PC-9 (cell line): ENCODE measurements at places on chromosomes 7 and 10. TPM values are rescaled to one million over a fixed set of nuclear protein-coding genes. Genes with fewer than 3 reads are reported as not detected.
A peak's percentile ranks its signal among the peaks of the same experiment; 100 is the strongest.

The MDFIC gene
- 38.9 and 39.8 TPM in 2 replicates for total RNA-seq

The CFAP46 gene
- not detected in 2 replicates for total RNA-seq

The KEL gene
- total RNA-seq: 0.46 TPM in 1 of 2 replicates, not detected in the other

DNA sequence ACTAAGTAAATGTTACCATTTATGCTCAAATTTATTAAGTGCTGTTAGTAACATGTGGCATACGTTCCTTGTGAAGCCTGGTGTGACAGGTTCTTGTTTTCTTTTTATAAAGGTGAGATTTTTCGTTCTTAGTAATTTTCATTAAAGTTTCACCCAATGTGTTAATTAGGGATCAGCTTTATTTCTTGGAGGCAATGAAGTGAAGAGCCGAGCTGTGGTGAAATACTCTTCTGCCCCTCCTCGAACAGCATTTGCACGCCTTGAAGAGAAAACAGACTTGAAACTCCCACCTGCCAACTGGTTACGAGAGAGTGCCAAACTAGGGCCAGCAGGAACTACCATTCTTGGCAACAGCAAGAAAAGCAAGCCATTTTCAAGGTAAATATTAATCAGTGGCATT, 1.5 kb downstream of the EDRF1 start:
- DNase-seq: no peak

DNA sequence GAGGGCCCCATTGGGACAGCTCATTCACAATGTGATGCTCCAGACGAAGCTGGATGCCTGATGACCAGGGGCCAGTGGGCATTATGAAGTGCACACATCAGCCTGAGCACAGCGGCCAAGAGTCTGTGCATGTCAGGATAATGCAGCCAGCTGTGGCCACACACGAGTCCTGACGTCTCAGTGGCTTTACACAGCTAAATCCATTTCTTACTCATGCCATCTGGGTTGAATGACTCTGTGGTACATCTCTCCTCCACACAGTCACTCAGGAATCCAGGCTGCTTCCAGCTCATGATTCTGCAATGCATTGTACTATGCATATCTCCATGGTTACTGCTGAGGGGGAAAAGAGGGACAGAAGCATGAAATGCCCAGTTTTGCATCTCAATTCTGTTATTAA, 123.6 kb downstream of the PRLHR start:
- DNase-seq: no peak

DNA sequence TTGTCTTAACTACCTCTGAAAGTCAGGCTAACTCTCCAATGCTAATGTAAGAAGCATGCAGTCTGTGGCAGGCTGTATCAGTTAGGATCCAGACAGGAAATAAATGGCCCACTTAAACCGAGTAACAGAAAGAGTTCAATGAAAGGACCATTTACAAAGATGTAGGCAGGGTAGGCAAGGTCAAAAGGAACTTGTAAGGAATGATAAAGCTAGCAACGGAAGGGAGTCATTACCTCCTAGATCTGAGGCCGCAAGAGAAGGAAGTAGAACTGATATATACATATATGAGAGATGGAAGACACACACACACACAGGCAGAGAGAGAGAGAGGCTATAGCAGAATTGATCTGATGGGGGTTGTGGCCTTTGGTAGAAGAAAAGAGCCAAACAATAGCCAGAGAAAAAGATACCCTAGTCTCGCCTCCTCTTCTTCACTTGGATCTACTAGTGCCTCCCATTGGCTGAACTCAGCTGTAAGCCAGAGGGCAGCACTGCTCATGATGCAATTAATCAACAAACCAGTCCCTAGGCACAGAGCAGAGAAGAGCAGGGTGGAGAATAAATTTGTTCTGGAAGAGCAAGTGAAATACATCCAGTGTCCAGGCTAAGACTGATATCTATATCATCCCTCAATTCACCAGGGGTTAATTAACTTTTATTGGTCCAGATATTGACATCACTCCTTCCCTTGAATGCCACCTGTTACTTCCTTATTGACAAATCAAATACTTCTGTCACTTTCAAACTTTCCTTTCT, 91.2 kb downstream of the LSMEM1 start:
- DNase-seq: no peak

DNA sequence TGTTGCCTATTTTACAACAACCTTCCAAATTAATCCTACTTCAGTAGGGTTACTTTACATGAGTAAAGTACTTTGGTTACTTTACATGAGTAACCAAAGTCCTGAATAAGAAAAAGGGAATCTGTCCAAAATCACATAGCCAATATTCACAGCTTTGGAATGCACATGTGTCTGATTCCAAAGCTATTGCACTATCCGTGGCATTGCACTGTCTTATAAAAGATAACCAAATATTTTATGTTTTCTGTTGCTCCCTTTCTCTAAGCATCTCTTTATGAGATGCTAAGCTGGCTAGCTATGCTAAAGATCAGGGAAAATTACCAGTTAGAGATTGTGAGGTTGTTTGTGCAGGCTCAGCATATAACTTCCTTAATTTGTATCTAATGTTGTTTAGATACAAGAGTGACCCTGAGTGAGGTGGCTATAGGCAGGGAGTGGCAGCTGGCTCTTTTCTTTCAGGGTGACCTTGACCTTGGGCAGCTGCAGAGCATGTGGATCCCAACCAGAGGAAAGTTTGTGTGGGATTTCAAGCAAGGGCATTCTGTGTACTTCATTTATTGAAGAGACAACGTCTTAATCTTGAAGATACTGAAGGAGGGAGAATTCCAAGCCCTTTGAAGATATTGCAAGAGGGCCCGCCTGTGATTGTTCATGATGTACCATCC, 366.1 kb upstream of the ANKRD30A start:
- no peak for DNase-seq

GRCh38 chr10:65313406-65313805, 1612.4 kb upstream of the LRRTM3 start:
- DNase-seq: no peak

- peak; percentile 30 for DNase-seq
Observed at GRCh38 chr10:29142516-29143314, 146.2 kb upstream of the LYZL1 start.

- no peak for DNase-seq
Observed at GRCh38 chr7:26319636-26320035, 28.0 kb downstream of the SNX10 start.

GRCh38 chr10:30467651-30468338, 33.8 kb downstream of the MAP3K8 start:
- DNase-seq: no peak

DNA sequence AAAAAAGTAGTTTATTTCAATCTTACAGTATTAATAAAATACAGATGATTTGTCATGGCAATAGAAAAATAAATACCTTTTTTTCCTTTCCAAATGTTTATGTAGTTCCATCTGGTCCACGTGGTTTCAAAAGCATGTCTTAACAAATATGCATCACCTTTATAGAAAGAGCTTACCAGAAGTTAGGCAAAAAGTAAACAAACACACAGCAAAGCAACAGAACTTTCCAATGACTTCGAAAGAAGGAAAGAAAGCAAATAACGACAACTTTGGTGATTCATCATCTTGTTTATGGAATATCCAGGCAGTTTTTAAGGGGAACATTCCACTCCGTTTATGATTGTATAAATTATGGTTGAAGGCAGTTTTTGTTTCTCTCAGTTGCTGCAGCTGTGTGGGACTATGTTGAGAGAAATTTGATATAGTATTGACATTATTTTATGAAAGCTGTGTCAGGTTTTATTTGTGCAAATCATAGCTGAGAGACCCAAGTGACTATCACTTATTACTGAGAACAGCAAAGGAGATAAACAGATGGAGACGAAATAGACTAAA, 203.1 kb downstream of the CDC14C start:
- no peak for DNase-seq

GRCh38 chr7:66207540-66207939, 2.4 kb downstream of the TPST1 start:
- DNase-seq: no peak

DNA sequence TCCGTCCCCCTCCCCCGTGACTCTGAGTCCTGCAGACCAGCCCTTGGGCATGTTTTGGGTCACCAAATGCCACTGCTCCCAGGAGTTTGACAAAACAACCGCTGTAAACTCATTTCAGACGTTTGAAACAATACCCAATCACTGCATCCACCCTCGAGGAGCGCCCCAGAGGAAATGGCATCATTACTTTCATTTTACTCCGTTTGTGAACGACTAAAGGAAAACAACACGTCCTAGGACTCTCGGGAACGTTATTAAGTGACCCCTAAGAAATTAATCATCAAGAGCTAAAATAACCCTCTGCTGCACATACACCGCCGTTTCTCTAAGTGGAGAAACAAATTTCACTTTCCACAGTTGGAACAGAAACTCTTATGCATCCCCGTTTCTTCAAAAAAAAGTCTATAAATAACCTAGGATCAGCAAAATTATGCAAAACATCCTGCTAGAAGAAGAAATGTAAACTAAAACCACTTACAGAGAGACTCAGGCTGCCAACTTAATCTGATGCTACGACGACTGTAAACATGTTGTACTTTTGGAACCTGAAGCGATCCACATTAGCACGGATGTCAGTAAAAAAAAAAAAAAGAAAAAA, 109.9 kb upstream of the EFCAB10 start:
- no peak for DNase-seq

GRCh38 chr7:12581897-12582296, 11.4 kb downstream of the SCIN start:
- DNase-seq: no peak

DNA sequence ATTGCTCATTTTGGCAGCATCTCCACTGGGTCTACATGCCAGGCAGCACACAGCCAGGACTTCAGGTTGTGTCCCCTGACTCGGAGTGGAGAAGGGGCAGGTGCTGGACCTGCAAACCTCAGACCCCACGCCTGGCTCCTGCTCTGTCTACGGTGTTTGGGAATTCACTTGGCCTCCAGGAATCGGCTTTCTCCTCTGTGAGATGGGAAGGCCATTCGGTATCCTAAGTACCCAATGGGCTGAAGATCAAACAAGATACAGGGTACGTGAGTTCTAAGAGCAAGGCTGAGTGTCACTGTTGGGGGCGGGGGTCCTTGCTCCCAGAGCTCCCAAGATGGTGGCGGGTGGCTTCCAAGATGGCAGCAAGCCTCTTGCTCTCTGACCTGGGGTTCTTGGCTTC, 73.2 kb upstream of the EN2 start:
- DNase-seq: no peak

GRCh38 chr7:1257221-1257620, 24.5 kb downstream of the UNCX start:
- no peak for DNase-seq

DNA sequence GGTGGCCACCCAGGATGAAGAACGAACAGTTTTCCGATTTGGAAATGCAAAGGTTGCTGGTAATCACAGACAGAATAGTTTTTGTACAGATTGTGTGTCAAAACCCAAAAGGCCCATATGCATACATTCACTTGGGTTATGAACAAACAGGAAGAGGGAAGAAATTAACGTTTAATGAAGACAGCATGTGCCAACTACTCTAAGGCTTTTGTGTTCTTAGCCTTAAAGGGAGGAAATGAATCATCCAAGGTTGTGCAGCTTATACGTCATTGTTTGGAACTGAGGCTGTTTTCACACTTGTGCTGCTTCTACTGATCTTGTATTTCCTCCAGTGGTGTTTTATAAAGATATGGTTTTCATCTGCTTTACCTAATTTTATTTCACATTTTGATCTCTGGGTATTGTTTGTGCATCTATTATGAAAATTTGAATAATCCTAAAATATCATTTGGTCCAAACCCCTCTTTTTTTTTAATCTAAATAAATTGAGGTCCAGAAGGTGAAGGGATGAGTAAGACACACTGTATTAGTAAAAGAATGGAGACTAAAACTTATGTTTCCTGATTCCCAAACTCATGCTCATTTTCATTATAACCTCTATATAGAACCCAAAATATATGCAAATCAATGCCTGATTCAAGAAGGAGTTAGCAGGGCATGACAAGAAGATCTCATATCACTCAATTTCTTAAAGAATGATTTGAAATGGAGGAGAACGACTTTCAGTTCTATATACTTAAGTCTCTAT, 373.1 kb downstream of the THSD7A start:
- DNase-seq: no peak

DNA sequence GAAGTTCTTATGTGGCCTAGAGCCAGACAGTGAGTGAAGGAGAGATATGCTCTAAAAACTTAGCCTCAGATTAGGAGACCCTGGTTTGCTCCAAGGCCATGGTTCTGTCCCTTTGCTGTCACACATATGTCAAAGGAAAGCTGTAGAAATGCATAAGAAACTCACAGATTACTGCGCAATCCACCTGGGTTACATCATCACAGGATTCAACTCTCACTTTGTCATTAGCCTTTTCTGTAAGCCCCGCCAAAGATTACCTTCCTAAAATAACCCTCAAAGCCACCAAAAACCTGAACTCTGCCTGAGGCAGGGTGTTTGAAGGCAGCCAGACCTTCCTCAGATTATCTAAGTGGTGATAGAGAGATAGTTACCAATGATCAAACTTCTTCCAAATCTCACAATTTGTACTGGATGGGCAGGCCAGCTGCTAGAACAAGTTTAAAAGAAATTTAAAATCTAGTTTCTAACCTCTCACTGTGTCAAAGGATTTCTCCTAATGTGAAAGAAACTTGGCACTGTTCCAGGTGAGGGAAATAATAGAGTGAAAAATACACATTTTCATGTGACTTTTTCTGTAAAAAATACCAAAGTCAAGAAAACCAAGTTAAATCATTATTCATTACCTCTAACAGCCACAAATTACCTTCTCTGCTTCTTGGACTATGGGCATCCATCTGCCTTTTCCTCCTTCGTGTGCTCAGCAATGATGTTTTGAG, 567.2 kb downstream of the SUGCT start:
- no peak for DNase-seq

GRCh38 chr7:155962191-155962967, 150.1 kb upstream of the SHH start:
- DNase-seq: peak; percentile 30

DNA sequence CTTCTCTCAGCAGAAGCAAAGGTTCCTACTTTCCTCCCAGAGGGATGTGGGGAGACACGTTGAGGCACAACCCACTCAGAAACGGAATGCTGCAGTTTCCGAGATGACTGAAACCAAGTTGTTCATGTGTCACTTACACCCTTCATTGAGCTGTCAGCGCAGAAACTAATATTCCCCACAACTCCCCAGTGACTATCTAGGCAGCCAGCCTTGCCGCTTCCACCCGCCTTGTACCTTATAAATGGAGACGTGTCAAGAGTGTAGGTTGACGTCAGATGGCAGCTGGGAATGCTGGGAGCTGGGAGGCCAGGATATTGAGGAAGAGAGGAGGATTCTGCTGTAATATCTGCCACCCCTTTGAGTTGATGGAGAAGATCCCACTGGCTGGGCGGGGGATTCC, 15.1 kb downstream of the GPR26 start:
- DNase-seq: no peak

- DNase-seq: no peak
Observed at GRCh38 chr7:121633186-121633585, 237.1 kb upstream of the FAM3C start.

DNA sequence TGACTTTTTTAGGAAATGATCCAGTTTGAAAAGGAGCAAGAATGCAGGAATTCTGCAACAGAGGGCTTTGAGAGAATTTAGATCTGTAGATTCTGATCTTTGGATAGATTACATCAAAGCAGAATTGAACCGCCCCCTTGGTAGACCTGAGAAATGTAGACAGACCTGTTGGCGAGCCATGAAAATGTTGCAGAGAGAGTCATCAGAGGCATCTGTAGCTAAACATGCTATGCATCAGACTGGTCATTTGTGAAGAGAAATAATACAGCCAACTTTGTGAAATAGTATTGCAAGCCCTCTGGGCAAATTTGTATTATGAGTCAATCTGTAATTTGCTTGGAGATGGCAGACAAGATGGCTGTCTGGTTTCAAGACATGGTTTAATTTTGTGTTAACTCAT, 4.3 kb upstream of the C1GALT1 start:
- DNase-seq: peak; percentile 85
